ENCODE measurements at places on chromosomes 3 and 15.

DNA sequence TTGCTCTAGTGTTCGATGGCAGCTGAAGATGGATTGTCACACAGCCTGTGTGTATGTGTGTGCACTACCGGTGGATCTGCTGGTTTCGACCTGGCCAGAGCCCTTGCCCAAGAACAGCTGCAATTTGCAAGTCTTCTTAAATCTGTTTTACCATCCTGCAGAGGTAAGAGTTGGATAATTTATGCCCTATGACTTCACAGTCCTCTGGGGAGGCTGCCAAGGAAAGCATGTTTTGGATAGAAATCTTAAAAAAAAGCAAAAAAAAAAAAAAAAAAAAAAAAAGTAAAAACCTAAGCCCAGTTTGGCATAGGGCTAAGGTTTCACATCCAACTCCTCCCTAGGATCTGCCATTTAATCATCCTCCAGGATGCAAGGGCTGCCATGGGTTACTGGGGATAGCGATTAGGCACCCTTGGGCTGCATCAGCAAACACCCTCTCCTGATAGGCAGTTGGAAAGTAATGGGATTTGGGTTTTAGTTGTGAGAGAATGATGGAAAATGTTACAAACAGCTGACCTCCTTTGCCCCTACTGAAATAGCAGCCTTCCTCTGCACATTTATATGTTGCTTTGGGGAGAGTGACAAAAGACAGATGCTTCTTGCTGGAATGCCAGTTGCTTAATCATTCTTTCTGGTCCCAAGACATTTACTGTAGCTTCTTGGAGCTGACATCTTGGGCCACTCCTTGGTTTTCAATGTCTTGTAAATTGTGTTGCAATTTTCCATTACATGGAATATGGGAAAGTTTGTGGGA, 35.4 kb downstream of the CD200R1L start:
- no peak for DNase-seq

DNA sequence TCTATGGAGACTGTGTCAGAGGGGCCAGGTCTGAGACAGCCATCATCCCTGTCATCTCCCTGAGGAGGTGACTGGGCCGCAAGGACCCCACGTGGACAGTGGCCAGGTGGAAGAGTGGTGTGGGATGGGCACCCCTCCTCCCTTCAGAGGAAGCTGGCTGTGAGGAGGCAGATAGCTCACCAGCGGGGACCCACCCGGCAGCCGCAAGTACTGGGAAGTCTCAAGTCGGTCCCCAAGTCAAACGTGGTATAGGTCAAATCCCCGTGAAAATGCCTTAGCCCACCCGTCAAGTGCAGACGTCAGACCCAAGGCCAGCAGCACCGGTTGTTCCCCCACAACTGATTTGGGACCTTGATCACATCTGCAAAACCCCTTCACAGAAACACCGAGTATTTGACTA, 12.3 kb upstream of the KLF13 start:
- DNase-seq = no peak

GRCh38 chr3:31444220-31445142, 88.2 kb upstream of the STT3B start:
- DNase-seq = no peak

DNA sequence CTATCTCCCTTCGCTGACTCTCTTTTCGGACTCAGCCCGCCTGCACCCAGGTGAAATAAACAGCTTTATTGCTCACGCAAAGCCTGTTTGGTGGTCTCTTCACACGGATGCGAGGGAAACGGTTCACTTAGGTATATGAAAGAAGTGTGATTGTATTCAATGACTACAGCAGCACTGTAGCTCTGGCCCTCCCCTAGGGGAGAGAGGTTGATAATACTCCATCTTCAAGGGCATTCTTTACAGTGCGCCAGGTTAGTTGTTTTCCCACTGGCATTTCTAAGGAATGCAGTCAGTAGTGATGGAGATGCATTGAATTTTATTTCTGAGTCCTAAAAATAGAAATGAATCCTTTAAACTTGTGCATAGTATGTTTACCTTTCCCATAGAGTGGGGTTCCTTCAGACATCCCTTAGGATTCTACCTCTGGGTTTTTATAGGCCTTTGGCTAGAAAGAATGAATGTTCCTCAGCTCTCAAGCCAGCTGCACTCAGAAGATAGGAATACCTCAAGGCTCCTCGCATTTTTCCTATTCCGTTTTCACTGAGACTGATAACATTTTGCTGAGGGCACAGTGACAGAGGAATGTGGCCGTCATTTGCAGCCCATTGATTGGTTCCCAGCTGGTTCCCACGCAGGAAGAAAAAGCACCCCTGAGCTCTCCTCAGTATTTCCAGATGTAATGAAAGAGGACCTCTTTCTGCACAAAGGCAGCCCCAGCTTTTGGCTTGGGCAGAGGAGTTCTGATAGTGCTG, 131.8 kb upstream of the C2CD4B start:
- DNase-seq = no peak

GRCh38 chr15:45499426-45499825, 23.1 kb downstream of the SLC30A4 start:
- DNase-seq = no peak

DNA sequence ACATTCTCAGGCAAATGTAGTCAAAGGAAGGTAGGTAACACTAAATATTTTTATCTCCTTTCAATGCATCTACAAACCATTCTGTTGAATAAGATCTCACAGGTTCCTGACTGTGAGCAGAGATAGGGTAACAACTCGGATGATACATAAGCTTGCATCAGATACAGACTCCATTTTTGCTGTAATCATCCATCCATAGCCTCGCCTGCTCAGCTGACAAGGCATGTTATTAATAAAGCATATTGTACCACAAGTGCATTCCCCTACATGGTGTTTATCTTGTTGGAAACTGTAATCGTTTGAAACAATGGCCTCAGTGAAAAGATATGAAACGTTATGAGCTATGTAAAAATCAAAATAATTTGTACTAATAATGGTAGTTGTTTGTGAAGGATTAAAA, 35.4 kb upstream of the TCF12 start:
- DNase-seq = no peak
